ENCODE measurements at places on chromosomes 2 and 18. TPM values are rescaled to one million over a fixed set of nuclear protein-coding genes. Genes with fewer than 3 reads are reported as not detected.

- DNase-seq: no peak
Observed at GRCh38 chr2:23381084-23381483, 3.9 kb upstream of the KLHL29 start.

DNA sequence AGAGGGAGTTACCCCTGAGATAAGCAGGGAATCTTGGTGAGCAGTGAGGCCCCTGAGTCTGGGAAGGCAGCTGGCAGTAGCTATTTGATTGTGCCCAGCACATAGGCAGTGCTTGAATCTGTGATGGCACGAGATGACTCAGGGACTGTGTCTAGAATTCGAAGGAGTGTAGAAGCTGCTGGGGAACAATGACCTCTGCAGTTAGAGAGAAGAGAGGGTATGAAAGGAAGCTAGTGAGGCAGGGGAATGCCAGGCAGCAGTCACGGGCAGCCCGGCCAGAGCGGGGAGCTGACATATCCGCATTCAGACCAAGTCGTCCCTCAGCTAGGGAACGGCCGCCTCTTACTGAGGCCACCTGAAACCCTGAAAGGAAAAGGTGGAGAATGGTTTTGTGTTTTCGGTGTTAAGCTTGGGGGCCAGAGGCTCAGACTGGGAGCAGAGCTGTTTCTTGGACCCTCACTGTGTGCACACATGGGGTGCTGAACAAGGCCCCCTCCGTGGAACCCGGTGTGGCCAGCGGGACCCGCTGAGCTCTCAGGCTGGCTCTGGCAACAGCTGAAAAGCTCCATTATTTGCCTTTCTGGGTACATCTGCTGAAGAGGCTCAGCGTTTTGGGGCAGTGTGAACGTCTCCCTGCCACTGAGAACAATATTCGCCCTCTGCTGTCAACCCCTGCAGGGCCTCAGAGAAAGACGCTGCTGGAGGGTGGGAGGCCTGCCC lies 32.9 kb downstream of the ARHGEF4 start:
- no peak for DNase-seq

LRRC30 gene
- total RNA-seq: not detected

GRCh38 chr2:215369181-215369760 lies 57.4 kb downstream of the ATIC start:
- DNase-seq: no peak

DNA sequence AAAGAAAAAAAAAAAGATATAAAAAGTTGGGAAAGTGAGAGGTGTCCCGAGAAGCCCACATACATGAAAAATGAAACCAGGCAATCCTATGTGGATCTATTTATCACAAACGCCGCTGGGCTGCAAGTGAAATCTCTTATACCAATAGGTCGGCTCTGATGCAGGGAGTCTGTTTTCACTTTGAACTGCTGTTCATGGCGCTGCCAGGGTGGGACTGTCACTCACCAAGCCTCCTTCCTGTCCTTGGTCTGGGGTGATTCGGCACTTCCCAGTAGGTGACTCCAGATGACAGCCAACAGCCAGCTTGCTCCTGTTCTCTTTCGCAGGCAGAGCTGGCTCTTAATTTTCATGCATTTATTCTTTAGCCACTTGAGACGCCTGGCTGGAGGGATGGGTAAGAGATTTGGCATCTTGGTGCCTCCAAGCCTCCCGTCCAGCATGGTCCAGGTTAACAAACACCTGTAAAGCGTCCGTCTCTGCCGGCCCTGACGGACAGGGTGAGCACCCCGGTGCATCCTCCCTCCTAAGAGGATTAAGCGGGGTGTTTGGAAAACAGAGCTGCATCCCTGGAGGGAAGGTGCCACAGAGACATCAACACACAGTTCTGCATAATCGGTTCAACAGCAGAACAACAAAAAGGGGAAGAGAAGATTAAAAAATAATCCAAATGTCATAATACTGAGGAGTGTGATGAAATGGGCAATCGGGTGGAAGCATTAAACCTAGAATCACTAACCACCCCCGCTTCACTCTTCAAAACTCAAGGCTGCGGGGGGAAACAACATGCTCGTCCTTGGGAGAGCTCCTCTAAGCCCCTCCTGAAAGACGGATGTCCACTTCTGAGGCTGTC lies 58.7 kb downstream of the STEAP3 start:
- no peak for DNase-seq

TRIM43 gene
- not detected for total RNA-seq

DNA sequence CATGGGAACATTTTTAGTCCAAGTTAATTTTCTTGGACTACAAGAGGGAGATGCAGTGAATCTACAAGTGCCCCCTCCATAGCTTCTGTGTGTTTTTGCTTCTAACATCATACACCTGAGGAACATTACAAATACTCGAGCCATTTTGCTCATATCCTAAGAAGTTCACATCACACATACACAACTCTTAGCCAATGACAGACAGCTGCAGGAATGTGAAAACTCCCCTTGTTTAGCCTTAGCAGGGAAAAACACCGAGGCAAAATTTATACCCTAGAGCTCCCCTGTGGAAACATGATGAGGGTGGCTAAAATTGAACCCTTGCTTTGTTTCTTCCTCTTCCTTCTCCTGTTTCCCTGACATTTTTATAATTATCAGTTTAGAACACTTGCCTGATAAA lies 928.3 kb upstream of the NRXN1 start:
- no peak for DNase-seq

DNA sequence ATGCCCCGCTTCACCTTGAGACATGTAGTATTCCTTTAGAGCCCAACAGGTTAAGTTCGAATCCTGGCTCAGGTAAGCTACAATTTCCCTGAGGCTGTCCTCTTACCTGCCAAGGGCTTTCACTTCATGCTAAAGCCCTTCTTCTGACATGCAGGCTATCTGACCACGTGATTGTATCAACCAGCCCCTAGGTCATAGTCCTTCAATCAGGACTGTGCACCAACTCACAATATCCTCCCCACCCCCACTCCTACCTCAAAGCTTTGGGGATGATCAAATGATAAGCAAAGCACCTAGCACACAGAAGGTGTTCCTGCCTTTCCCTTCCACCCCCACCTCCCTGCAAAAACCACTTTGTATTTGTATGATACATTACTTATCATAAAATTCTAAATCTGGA lies 78.9 kb downstream of the AAK1 start:
- DNase-seq: no peak

- no peak for DNase-seq
Observed at GRCh38 chr2:47592381-47592780, 189.4 kb downstream of the MSH2 start.

- DNase-seq: no peak
Observed at GRCh38 chr2:104582471-104582870, 271.4 kb upstream of the POU3F3 start.

GREB1L gene
- 0.69 TPM for total RNA-seq

- DNase-seq: no peak
Observed at GRCh38 chr2:219995991-219996765, 368.7 kb downstream of the SLC4A3 start.

CDCA7 gene
- total RNA-seq: 0.49 TPM

GRCh38 chr18:55778788-55779690 lies 191.0 kb upstream of the TCF4 start:
- no peak for DNase-seq

DNA sequence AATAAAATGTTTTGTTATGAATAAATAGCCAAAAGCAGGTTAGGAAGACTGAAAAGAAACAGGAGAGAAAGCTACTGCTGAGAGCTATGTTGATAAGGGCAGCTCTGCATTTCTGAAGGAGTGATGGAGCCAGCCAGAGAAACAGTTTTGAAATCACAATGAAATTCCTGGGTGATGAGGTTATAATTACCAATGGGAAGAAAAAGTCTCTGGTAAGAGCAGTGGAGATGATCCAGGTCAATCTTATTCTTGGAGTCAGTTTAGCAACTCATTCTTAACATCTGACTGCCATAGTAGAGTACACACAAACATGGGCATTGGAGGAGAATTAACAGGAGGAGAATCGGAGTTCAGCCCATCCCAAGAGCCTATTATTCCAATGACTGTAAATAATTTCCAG lies 2.4 kb downstream of the ALKAL2 start:
- no peak for DNase-seq
